ENCODE measurements at places on chromosomes 1 and 21.

DNA sequence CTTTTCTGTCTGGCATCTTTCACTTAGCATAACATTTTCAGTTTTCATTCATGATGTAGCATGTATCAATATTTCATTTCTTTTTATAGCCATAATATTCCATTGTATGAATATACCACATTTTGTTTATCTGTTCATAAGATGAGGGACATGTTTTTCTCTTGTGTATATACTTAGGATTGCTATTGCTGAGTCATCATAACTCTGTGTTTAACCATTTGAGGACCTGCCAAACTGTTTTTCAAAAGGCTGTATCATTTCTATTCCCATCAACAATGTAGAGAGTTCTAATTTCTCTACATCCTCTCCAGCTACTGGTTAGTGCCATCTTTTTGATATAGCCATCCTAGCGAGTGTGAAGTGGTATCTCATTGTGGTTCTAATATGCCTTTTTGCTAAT, 26.2 kb downstream of the MPZL1 start:
- DNase-seq, result no peak

DNA sequence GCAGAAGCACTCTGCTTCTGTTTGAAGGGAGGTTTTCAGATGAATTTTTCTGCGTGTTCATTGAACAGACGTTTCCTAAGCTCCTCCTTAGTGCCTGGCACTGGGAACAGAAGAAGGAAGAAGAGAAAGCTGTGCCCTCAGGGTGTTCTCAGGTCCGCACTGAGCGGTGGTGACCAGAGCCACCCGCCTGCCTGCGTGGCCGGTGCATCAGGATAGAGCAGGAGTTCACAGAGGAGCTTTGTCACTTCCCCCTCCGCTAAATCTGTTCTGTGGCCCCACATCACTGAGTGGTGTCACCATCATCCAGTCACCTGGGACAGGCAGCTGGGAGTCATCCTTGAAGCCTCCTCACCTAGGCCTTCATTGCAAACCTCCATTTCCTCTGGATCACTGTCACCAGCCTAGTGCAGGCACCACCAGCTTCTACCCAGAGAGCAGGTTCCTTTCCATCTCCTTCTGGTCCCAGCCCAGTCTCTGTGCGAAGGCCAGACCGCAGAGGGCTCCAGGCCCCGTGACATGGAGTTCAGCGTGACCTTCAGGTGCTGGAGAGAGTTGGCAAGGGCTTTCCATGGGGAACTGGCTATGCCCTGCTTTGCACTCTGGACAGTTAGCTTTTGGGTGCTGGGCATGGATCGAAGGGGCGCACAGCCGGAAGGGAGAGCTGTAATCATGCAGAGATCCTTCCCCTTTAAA, 21.7 kb downstream of the PARK7 start:
- DNase-seq, result no peak

DNA sequence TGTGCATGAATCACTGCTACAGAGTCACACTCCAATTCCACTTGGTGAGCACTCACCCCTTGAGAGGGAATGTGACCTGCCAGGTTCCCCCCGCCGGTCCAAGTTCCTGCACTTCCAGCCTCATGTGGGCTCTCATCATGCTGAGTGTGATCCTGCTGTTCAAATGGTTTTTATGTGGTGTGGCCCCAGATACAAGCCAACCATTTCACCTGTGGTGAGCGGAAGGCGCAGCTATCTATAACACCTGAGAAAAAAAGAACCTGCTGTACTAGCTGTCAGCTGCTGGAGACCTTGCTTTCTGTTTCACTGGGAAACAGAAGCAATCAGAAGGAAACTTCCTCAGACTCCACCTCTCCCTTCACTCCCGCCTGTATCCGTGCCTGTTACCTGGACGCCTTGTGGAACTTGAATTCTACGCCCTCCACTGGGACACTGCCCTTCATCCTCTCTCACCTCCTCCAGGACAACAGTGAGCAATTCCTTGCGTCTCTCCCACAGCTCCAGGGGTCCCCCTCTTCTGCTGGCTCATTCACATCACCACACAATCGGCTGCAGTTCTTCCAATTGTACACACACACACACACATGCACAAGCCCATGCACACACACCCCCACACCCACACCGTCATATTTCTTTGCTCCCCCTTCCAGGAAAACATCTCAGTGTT, 64.4 kb upstream of the RPL11 start:
- DNase-seq, result no peak

- no peak for DNase-seq
Observed at GRCh38 chr1:237763137-237763536, 127.6 kb downstream of the ZP4 start.

DNA sequence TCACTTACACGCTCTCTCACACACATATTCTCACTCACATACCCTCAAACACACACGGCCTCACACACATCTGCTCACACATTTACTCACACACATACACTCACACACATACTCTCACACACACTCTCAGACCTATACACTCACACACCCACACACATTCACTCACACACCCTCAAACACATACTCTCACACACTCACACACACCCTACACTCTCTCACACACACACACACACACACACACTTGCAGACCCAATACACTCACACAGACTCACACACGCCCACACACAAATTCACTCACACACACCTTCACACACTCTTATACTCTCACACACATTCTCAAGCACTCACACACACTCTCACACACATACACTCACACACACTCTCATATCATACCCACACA, 155.5 kb upstream of the BACE2 start:
- no peak for DNase-seq

GRCh38 chr1:57420981-57421785, 2.7 kb downstream of the DAB1 start:
- DNase-seq, result no peak

- peak; percentile 4 for DNase-seq
Observed at GRCh38 chr1:17653728-17654351, 101.3 kb upstream of the ACTL8 start.

DNA sequence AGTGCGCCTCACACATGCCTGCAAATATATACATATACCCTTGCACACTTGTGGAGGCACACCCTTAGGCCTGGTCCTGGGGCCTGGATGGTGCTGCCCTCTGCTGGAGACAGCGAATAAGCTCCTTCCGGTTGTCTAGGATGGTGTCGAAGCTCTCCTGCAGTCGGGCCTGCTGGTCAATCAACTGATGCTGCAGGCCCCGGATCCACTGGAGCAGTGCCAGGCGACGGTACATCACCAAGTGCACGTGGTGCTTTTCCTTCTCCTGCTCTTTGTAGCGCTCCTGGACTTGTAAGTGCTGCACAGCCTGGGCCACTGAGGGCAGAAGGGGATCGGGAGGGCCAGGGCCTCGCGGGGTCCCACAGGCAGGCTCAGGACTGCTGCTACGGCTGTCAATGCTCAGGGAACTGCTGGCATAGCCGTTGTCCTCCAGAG, 3.1 kb downstream of the C1orf216 start:
- DNase-seq, result peak; percentile 65

DNA sequence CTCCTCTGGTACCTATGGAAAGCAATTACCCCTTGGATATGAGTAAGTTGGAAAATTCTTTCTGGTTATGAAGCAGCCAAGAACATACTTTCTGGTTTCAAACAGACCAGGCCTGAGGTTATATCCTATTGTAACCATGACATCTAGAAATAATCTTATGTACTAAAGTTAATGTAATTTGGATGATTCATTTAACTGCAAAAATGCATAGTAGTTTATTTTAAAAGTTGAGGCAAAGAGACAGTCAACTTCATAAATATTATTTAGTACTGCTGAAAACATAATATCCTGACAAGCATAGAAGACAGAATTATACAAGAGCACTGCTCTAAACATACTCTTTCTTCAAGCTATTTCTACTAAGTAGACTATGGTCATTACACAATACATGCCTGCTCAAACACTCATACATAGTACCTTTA, 25.5 kb downstream of the ODF2L start:
- no peak for DNase-seq

- DNase-seq, result no peak
Observed at GRCh38 chr1:31659889-31660288, 15.2 kb upstream of the PEF1 start.

GRCh38 chr1:115129071-115129640, 39.9 kb upstream of the TSPAN2 start:
- DNase-seq, result no peak
